ENCODE measurements at places on chromosomes 1 and 21. TPM values are rescaled to one million over a fixed set of nuclear protein-coding genes. Genes with fewer than 3 reads are reported as not detected.

DNA sequence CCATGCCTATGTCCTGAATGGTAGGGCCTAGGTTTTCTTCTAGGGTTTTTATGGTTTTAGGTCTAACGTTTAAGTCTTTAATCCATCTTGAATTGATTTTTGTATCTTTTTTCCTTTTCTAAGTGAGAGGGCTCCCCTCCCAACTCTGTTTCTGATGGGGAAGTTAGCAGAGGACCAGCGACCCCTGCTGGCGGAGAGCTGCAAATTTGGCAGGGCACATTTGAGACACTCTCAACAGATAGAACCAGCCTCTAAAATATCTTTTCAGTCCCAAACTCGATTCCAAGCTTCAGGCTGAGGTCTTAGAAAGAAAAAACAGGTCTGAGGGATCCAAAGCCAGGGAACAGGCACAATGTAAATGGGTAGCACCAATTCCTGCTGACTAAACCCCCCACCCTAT is 32.5 kb downstream of the LRRC3 start:
- no peak for DNase-seq

DNA sequence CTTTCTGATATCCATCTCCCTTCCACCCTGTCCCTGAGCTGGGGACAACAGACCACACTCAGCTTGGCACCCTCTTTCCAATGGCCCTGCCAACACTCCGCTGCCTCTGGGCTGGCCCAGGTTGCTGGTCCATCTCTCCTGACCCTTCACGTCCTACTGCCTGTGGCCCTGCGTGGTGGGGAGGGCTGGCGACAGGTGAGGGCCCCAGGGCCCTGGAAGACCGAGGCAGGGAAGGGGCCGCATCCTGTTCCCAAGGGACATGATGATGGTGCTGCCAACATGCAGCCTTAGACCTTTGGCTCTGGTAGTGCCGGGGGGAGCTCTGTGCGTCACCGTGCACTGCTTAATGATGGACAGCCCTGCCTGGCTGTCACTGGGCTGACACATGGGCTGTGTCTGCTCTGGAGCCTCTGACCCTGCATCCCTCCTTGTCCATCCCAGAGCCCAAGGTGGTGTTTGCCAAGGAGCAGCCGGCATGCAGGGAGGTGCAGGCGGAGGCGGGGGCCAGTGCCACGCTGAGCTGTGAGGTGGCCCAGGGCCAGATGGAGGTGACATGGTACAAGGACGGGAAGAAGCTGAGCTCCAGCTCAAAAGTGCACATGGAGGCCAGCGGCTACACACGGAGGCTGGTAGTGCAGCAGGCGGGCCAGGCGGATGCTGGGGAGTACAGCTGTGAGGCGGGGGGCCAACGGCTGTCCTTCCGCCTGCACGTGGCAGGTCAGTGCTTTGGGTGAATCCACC is 65.2 kb downstream of the OBSCN start:
- peak; percentile 83 for DNase-seq

The DDAH1 gene
- 15.4 TPM for total RNA-seq

GRCh38 chr1:152392909-152393308 is 21.2 kb downstream of the CRNN start:
- no peak for DNase-seq

GRCh38 chr1:94612525-94613204 is 71.1 kb upstream of the F3 start:
- no peak for DNase-seq

- peak; percentile 81 for DNase-seq
Observed at GRCh38 chr1:24903955-24904730, 25.9 kb downstream of the RUNX3 start.

The SYT14 gene
- not detected for total RNA-seq

The IQGAP3 gene
- total RNA-seq = 0.55 TPM

DNA sequence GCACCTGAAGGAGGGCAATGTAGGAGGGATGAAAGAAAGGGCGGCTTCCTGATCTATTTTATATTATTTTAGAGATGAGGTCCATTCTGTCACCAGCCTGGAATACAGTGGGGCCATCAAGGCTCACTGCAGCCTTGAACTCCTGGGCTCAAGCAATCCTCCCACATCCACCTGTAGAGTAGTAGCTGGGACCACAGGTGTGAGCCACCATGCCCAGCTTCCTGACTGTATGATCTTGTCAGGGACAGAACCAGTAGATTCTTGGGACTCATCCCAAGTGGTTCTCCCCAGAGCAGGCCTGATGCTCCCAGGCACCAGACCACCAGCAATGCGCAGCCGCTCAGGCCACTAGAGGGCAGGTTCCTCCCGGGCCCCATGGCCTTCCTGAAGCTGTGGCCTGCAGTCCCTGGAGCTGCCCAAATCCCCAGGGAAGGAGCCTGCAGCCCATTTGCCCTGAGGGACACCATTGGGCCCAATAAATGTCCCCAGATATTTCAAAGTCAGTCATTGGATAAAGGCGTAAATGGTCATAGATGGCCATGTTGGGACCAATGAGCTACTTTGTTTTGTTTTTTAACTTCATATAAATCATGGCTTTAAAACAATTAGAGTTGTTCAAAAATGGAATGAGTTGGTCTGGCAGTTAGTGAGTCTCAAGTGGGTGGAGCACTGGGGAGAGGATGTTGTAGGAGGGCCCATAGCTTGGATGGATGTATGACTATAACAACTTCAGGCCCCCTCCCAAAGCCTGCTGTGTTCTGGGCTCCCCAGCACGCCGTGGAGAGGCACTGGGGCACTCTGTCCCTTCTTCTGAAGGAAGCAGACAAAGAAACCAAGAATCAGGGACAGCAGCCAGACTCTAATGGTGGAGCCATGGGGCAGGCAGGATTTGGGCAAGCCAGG is 44.7 kb upstream of the GOLT1A start:
- DNase-seq = no peak

DNA sequence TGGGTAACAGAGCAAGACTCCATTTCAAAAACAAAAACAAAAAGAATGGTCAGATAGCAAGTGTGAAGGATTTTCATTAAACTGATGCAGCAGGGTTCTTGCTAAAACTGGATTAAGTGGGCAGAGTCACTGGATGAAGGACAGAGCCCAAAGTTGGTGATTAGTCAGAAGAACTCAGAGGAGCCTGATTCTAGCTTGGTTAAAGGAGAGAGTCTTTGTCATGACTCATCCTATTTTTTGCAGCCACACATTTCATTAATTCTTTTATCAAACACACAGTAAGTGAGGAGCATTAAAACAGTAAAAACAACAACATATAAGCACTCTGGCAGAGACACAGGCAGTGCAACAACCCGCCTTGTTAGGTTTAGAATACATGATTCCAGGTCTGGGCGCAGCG is 56.0 kb upstream of the EDARADD start:
- DNase-seq = no peak

The KDF1 gene
- total RNA-seq = not detected

DNA sequence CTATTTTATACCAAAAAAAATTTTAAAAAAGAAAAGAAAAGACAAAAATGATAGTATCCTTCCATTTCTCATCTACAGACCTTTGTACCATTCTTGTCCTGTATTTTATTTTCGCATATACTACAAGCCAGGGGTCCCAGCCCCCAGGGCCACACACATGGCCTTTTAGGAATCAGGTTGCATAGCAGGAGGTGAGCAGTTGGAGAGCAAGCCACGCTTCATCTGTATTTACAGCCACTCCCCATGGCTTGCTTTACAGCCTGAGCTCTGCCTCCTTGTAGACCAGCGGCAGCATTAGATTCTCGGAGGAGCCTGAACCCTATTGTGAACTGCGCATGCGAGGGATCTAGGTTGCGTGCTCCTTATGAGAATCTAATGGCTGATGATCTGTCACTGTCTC is 39.8 kb downstream of the RASSF5 start:
- no peak for DNase-seq

Measured in mesenteric fat pad (tissue), 1 donor.